Astrocyte (in vitro differentiated cells and primary cell): ENCODE measurements at places on chromosomes 5 and 9.
A peak's percentile ranks its signal among the peaks of the same experiment; 100 is the strongest.

DNA sequence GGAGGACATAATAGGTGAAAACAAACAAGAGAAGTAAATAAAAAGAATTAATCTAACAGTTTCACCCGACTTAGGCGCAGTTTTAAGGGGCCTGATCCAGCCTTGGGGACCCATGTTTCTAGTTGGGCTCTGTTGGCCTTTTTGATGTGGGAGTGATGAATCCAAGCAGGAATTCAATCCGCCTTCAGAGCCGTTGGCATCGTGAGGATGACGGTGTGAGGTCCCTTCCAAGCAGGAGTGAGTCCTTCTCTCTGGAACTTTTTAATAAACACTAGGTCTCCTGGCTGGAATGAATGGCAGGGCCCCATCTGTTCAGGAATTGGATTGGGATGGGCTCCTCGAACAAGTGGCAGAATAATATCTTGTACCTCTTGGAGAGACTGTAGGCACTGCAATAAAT is 22.3 kb upstream of the RHOBTB3 start:
- H3K4me3 ChIP-seq, result no peak overlapping the region
- H3K4me1 ChIP-seq, result peaks cover 22% of the 10 kb centered on the region
- H3K27me3 ChIP-seq, result no peaks in the 10 kb centered on the region
- H3K27ac ChIP-seq, result no peak overlapping the region

GRCh38 chr5:27311544-27311943 is 273.2 kb upstream of the CDH9 start:
- no peaks in the 10 kb centered on the region for H3K36me3 ChIP-seq
- DNase-seq, result peak; percentile 50
- H3K27ac ChIP-seq, result no peak overlapping the region
- peaks cover 19% of the 10 kb centered on the region for H3K4me1 ChIP-seq
- no peaks in the 10 kb centered on the region for H3K27me3 ChIP-seq

DNA sequence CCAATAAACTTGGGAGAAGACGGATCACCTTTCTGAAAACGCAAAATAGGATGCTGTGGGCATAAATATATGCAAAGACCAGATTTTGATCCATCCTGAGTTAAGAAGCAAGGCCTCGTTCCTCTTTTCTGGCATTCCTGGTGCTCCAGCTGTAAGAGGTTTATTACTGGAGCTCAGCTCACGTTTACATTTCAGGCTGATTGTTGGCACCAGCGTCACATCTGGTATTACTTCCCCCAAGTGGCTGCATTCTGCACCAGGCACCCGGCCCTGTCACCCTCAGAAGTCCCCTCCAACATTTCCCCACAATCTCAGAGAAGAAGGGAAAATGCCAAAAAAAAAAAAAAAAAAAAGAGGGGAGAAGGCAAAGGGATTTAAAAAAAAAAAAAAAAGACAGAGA is 348.7 kb downstream of the SLIT3 start:
- no peaks in the 10 kb centered on the region for H3K27me3 ChIP-seq
- no peak for DNase-seq

DNA sequence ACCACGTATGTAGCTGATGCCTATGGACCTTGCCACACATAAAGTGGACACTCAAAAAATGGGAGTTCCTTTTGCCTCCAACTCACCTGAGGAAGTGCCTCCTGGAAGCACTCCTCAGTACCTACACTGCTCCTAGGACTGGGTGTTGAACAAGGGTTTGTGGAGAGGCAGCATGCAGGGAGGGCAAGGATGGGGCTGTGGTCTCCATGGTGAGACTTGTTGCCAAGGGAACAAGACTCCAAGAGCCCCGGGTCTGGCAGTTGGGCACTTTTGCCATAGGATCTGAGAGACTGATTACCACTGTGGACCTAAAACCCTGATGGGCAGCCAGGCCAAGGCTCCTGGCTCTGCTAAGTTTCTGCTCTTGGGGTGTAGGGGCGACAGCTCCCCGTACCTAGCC is 6.9 kb upstream of the NR5A1 start:
- peaks cover 3% of the 10 kb centered on the region for H3K27me3 ChIP-seq
- no peak overlapping the region for H3K27ac ChIP-seq
- no peak overlapping the region for H3K4me3 ChIP-seq
- H3K4me1 ChIP-seq, result no peaks in the 10 kb centered on the region

- no peaks in the 10 kb centered on the region for H3K4me1 ChIP-seq
- H3K4me3 ChIP-seq, result no peak overlapping the region
- H3K27ac ChIP-seq, result no peak overlapping the region
- DNase-seq, result peak; percentile 24
- H3K36me3 ChIP-seq, result no peaks in the 10 kb centered on the region
- H3K27me3 ChIP-seq, result peaks cover 13% of the 10 kb centered on the region
Observed at GRCh38 chr9:131776473-131776872, 36.6 kb upstream of the RAPGEF1 start.
